ENCODE measurements at places on chromosomes 6 and 20.
A peak's percentile ranks its signal among the peaks of the same experiment; 100 is the strongest.

DNA sequence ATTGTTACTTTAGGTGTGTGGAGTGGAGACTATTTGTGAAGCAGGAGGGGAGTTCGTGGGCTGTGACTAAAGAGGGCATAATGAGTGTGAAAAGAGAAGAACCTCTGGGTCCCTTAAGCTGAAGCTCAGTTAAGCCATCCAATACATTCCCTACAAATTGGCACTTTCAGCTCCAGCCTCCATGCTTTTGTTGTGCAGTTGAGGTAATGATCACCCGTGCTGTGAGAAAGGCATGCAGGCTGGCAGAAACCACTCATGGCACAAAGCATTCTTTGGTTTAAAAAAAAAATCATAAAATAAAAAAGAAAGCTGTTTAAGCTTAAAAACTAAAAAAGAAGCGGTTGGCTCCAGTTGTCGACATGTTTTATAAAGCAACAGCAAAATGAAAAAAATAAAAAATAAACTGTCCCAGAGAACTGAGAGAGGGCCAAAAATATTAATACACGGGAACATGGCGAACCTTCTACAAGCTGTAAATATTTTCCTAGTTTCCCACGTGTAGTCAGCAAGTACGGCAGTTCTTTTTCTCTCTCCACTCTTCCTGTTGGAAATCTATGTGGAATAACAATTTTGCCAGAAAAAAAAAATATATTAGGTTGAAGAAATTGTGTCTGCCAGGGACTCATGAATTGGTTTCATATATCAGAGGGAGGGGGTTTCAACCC lies 82.2 kb downstream of the ANKRD60 start:
- DNase-seq = no peak

DNA sequence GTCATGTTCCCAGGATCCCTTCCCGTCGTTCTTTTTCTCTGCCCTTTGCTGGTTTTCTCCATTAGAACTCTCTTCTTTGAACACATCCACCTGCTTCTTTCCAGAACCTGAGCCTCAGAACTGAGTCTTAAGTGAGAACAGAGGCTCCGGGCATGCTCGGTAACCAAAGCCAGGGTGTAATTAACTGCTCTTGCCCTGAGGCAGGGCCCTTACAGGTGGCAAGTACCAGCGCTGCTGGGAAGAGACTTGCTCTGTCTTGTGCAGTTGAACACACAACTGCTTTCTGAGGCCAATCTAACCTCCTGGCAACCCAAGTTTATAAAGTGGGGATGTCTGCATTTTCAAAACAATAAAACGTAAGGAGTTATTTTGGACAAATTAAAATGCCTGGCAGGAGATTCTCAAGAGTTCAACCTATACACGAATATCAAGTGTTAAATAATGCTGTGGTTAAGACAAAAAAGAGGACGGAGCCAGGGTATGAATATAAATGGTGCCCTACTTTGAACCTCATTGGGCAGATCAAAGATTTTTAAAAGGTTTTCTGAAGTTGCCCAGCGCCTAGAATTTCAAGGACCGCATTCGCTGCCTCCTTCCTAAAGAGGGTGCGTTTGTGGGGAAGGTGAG lies 12.4 kb upstream of the DEK start:
- DNase-seq = no peak

GRCh38 chr6:34301408-34301807 lies 52.6 kb upstream of the SMIM29 start:
- DNase-seq = no peak

DNA sequence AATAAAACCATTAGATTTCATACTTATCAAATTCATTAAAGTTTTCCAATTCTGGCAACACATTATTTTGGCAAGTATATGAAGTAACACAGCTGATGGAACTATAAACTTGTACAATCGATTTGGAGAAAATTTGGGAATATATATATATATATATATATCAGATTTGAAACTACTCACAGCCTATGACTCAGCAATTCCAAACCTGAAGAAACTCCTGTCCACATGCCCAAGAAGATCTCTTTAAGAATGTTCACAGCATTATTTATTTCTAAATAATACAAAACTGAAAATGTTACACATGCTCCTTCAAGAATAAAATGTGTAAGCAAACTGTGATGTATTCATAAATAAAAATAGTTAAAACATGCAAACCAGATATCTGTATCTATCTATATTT lies 270.1 kb downstream of the TFAP2A start:
- no peak for DNase-seq

- DNase-seq = no peak
These were observed 26.7 kb upstream of the MYLIP start for GRCh38 chr6:16102208-16102607.

DNA sequence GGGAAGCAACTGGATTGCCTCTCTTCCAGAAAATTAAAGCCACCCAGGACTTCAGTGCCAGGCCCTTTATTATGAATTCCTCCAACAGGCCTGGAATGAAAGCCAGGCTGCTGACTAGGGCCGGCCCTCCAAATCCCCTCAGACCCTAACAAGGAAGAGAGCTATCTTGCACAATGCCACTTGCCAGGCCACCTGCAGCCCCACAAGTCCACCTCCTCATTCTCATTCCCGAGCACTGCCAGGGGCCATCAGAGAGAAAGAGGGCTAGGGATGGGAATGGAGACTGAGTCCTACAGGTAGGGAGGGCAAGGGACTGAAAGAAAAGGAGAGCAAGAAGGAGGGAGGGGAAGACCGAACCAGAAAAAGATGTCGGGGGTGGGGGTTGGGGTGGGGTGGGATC lies 86.5 kb downstream of the MRPL14 start:
- no peak for DNase-seq

GRCh38 chr6:18263418-18264218 lies 712 bp downstream of the DEK start:
- DNase-seq = peak; percentile 21

- no peak for DNase-seq
These were observed 19.0 kb upstream of the ASXL1 start for GRCh38 chr20:32339116-32339515.

DNA sequence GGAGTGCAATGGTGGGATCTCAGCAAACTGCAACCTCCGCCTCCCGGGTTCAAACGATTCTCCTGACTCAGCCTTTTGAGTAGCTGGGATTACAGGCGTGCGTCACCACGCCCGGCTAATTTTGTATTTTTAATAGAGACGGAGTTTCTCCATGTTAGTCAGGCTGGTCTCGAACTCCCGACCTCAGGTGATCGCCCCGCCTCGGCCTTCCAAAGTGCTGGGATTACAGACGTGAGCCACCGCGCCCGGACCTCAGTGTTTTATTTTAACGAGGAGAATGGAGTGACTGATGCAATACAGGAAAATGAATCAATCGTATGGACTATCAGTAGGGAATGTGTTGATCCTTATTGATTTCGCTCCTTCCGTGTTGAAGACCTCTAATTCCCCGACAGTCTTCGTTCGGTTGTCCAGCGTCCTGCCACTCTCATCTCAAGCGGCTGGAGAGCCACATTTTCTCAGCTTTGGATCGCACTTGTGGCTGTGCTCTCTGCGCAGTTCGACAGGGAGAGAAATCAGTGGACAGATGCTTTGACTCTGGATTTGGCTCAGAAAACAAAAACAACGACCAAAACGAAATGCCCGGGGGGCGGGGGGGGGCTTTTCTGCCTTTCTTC lies 166.2 kb downstream of the TRIM27 start:
- DNase-seq = no peak

DNA sequence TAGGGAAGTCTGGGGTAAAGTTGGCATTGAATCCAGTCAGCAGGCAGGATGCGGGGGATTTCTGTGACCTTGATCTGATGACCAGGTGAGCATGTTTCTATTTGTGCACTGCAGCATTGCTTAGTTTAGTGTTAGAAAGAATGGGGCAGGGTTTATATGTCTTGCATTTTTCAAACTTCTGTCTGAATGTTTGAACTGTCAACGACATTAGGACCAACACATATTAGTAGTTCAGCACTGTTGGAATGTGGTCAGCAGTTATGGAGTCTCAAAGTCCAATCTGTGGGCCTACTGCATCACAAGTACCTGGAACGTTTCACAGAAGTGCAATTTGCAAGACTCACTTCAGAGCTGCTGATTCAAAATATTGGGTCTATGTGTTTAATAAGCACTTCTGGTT lies 276.6 kb upstream of the BMP2 start:
- no peak for DNase-seq

DNA sequence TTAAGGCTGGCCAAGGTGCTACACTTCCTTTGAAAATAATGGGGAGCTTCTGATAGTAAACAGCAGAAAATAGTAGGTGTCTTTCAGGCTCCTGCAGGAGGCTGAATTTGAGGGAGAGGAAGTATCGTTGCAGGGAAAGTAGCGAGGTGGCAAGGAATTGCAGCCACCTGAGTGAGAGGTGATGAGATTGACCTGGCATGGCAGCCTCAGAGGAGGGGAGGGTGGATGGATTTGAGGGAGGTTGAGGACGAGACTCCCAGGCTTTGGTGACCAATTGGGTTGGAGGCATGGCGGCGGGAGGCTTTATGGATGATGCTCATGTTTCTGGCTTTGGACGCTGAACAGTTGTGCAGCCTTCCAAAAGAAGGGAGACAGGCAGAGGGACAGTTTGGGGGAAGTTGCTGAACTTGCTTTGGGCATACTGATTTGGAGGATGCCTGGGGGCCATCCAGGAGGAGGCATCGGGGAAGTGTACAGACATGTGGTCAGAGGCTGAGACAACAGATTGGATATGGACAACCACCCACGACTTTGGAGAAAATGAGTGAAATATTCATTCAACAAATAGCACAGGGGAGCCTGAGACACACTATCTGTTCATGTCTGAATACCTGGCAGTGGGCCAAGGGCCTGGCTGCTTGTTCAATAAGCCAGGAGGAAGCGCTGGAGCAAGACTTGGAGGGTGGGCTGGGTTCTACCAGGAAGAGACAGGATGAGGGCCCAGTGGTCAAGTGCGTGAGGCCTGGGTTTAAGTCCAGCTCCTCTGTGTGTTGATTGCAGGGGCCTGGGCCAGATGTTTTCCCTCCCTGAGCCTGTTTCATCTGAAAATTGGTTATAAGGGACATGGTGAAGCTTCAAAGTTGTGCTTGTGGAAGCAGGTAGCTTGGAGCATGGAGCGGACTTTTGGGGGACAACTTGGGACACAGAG lies 113.2 kb downstream of the CEBPB start:
- no peak for DNase-seq

DNA sequence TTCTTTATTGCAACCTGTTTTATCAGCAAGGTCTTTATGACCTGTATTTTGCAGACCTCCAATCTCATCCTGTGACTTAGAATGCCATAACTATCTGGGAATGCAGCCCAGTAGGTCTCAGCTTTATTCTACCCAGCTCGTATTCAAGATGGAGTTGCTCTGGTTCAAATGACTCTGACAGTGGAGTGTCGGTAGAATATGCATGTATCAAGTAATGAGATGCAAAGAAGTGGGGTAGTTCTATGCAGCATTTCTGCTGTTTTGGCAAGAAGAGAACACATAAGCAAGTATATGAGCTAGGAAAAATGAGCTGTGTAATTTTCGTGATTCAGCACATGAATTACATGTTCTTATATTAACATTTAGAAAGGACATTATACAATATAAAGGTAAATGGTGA lies 185.9 kb downstream of the DOK5 start:
- no peak for DNase-seq

- no peak for DNase-seq
These were observed 22.9 kb downstream of the CYP39A1 start for GRCh38 chr6:46629691-46630090.

GRCh38 chr20:35887393-35888064 lies 66.8 kb downstream of the SCAND1 start:
- DNase-seq = no peak

- DNase-seq = no peak
These were observed 110.2 kb downstream of the GJA10 start for GRCh38 chr6:90004511-90004910.

DNA sequence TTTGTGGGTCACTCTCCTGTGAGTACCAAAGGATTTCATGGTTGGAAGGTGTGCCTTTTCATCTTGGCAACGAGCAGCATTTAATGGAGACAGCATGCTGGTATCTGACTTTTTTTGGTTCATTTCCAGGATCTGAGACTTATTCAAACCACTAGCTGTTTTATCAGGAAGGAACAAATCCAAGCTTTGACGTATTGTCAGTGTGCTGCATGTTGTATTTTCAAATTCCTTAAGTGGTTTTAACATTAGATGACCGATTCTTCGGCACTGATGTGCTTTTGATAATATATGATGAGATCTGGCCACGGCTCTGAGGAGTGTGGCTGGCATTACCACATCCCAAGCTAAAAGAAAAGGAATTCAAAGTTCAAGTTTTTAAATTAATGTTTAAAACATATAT lies 6.4 kb downstream of the RMND1 start:
- DNase-seq = no peak

GRCh38 chr6:145798530-145798929 lies 16.1 kb downstream of the FBXO30 start:
- DNase-seq = no peak

DNA sequence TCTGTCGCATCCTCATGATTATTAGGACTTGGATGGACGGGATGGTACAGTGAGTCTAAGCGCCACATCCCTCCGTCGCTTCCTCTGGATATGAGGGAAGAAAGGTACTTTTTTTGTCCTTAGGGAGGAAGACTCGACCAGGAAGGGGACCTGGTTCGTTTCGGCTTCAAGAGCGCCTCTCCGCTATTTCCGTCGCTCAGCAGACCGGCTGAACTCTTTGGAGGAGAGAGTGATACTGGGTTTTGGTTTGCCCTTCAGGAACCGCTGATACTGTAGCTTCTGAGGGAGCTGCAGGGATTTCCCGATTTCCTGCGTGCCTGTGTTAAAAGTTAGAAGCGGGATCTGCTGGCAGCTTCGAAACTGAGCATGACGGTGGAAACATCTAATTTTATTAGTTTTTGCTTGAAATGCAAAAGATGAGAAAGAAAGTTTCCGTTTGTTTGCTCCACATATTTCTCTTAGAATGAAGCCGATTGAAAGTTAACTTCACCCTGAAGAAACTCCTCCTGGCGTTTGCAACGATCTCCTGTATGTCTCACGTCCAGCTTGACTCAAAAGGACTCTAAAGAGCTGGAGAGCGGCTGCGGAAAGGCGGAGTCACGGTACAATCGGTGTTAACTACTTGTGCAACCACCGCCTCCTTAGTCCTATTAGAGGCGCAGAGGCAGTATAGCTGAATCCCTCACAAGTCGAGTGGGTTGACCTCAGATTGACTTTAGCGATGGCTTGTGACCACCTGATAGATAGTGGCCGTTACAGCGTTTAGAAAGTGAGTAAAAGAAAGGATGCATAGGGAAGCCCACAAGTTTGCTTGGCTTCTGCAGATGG lies 129.4 kb downstream of the TRIM27 start:
- DNase-seq = no peak

GRCh38 chr6:127515234-127515793 lies 3.8 kb downstream of the MTCL3 start:
- no peak for DNase-seq

GRCh38 chr6:1482381-1483166 lies 93.2 kb downstream of the FOXF2 start:
- no peak for DNase-seq

All from stimulated activated CD8-positive, alpha-beta memory T cell treated with anti-CD3 and anti-CD28 coated beads, Interleukin-12 subunit alpha, Interleukin-12 subunit beta, amount 100 ng/mL, for 4 hours (primary cell).